ENCODE measurements at places on chromosomes 3 and 15. TPM values are rescaled to one million over a fixed set of nuclear protein-coding genes. Genes with fewer than 3 reads are reported as not detected.

DNA sequence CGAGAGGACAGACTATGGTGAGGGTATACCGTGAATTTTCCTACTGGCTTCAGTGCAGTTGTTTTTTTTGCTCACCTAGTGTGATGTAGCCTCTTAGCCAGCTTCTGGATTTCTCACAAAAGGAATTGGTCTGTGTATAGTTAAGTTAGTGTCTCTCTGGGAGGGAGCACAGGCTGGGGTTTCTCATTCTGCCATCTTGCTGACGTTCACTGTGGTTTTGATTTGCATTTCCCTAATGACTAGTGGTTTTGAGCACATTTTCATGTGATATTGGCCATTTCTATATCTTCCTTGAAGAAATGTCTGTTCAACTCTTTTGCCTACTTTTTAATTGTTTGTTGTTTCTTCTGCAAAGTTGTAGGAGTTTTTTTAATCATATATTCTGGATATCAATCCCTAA is 2.2 kb upstream of the CD86 start:
- no peaks in the 10 kb centered on the region for H3K36me3 ChIP-seq
- H3K4me3 ChIP-seq, result no peak overlapping the region
- H3K27me3 ChIP-seq, result no peaks in the 10 kb centered on the region
- no peak overlapping the region for H3K27ac ChIP-seq
- H3K4me1 ChIP-seq, result no peaks in the 10 kb centered on the region

The CAND2 gene
- 14.9 TPM for total RNA-seq

The ADIPOQ gene
- 0.04 TPM for total RNA-seq

- H3K36me3 ChIP-seq, result no peaks in the 10 kb centered on the region
- H3K27me3 ChIP-seq, result no peaks in the 10 kb centered on the region
- H3K27ac ChIP-seq, result no peak overlapping the region
- H3K4me1 ChIP-seq, result no peaks in the 10 kb centered on the region
Observed at GRCh38 chr3:190577225-190577624, 63.3 kb downstream of the IL1RAP start.

DNA sequence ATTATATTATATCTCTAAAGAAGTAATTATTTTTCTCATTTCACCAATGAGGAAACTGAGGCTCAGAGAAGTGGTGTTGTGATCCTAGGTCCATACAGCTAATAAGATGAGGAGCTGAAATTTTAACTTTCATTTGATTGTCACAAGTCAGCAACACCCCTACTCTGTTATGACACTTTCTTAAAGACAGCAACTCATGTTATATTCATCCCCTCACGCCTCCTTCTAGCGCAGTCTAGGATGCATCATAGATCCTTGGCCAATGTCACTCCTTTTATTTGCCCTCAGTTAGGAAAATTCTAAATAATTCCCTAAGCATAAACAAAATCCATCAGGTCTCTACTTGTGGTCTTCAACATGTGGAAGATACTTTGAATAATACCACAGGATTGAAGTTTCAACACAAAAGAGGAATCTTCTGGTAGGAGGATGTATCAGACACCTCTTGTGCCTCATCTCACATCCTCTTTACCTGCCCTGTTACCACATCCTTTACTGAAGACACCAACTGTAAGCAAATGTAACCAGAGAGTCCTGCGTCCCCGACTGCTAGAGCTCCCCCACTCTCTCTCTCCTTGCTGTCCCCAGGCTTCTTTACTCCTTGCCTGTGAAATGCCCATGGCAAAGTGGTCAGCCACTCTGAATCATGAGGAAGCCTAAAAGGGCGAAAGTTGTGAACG is 53.7 kb downstream of the TRIM42 start:
- no peak overlapping the region for H3K4me3 ChIP-seq
- no peaks in the 10 kb centered on the region for H3K36me3 ChIP-seq
- H3K27me3 ChIP-seq, result peaks cover 12% of the 10 kb centered on the region
- DNase-seq, result no peak

GRCh38 chr3:157631478-157631877 is 128.3 kb upstream of the VEPH1 start:
- H3K4me1 ChIP-seq, result no peaks in the 10 kb centered on the region
- H3K36me3 ChIP-seq, result no peaks in the 10 kb centered on the region
- no peak overlapping the region for H3K27ac ChIP-seq
- H3K4me3 ChIP-seq, result no peak overlapping the region
- no peak for DNase-seq
- 0 out of 2 replicates have a peak, but pooled peaks cover 4% of the 10 kb centered on the region for H3K27me3 ChIP-seq

DNA sequence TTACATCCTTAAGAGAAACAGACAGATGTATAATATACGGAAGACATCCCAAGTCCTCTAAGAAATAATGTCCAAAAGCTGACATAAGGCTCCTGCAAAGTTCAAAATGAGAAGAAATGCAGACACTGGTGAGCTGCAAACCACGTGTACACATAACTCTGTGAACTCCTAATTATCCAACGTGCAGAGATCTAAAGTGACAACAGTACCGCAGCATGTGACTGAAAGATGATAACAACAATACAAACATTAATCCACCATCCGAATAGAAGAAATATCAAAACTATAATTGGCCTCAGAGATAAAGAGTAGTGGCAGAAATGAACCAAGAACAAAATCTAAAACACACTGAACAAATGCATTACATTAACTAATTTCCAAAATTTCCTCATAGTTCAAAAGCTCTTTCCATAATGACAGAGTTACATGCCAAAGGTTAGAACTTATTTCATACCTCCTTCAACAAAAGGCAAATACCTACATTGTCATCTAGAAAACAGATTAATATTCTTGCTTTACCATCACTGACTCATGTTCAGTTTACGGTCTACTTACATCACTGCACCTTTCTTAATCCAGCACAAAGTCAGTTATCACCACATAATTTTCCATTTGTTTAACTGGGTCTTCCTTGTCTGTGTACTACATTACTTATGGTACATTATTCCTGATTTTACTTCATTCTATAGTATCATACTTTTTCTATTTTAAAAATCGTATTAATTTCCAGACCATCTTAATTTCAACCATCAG is 2.2 kb downstream of the PDCD10 start:
- no peak for DNase-seq
- H3K4me1 ChIP-seq, result no peaks in the 10 kb centered on the region
- H3K27ac ChIP-seq, result peak overlapping the region; percentile 96
- H3K27me3 ChIP-seq, result no peaks in the 10 kb centered on the region
- H3K4me3 ChIP-seq, result peak overlapping the region; percentile 77

The CCR8 gene
- not detected for total RNA-seq

DNA sequence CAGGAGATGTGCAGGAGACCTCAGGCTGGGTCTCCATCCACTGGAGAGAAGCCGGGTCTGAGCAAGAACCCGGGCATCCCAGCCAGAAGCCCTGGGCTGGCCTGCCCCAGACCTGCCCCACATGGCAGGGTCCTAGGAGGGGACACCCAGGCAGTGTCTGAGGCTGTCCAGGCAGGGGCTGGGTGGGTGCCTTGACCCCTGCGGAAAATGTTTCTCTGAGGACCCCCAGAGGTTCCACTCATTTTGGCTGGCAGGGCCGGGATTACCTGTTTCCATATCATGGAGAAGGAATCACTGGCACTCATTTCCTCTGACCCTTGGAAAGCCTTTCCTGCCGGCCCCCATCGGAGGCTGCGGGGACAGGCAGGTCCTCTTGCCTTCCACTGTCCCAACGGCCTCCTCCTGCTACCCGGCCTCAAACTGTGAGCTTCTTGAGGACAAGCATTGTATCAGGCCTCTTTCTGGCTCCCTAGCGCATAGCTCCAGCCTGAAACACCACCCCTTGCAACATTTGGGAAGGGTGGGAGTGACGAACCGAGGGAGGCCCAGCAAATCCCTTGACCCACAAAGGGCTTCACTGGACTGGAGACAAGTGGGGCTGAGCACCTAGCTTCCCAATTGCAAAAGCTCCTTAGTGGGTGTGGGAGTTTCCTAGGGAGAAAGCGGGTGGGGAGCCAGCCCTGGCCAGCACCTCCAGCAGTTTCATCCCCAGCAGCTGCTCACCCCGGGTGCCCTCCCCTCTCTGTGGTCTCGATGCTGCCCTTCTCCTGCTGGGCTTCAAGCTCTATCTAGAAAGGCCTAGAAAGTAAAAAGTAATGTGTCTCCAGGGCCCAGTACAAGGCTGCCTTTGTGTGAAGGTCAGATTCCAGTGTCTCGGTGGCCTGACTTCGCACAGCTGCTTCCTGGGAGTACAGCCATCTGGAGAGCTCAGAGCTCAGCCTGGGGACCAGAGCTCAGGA is 29.7 kb downstream of the ACSBG1 start:
- H3K27ac ChIP-seq, result no peak overlapping the region
- peaks cover 20% of the 10 kb centered on the region for H3K27me3 ChIP-seq
- H3K4me3 ChIP-seq, result no peak overlapping the region
- no peak for DNase-seq
- peaks cover 16% of the 10 kb centered on the region for H3K4me1 ChIP-seq

DNA sequence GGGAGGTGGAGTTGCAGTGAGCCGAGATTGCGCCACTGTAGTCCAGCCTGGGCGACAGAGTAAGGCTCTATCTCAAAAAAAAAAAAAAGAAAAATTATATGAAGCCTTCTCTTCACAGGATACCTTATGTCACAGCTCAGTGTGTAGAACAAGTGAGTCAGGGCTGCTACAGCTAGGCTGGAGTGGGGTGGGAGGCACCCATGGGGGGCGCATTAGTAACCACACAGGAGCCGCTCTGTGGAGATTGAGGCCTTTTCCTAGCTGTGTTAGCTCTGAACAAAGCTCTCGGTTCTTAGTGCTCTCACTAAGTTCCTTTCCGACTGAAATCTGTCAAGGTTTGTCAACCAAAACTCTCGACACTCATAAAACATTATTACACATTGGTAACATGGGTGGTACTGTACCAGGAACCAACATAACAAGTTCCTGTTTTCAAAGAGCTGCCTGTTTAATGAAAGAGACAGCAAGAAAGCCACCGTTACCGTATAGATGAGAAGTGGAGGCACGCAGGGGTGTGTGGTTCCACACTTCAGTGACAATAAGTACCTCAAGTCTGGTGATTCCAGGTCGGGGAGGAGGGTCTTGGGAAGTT is 4.5 kb downstream of the LRRC31 start:
- H3K4me1 ChIP-seq, result no peaks in the 10 kb centered on the region
- DNase-seq, result no peak
- H3K36me3 ChIP-seq, result no peaks in the 10 kb centered on the region
- no peaks in the 10 kb centered on the region for H3K27me3 ChIP-seq
- no peak overlapping the region for H3K4me3 ChIP-seq

DNA sequence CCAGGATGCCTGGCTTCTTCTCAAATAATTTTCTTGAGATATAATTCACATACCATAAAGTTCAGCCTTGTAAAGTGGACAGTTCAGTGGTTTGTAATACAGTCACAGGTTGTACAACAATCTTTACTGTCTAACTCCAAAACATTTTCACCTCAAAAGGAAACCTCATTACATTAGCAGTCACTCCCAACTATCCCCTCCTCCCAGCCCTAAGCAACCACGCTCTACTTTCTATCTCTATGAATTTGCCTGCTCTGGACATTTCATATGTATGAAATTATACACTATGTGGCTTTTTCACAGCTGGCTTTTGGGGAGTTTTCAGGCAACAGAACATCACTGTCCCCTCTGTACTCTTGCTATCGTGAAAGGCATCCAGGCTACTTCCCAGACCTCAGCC is 17.5 kb downstream of the TGM5 start:
- no peak overlapping the region for H3K27ac ChIP-seq
- no peak overlapping the region for H3K4me3 ChIP-seq
- no peaks in the 10 kb centered on the region for H3K36me3 ChIP-seq
- no peak for DNase-seq

- no peak overlapping the region for H3K27ac ChIP-seq
- H3K4me3 ChIP-seq, result no peak overlapping the region
- peak; percentile 58 for DNase-seq
- no peaks in the 10 kb centered on the region for H3K27me3 ChIP-seq
Observed at GRCh38 chr3:143433787-143434378, 314.3 kb downstream of the CHST2 start.

DNA sequence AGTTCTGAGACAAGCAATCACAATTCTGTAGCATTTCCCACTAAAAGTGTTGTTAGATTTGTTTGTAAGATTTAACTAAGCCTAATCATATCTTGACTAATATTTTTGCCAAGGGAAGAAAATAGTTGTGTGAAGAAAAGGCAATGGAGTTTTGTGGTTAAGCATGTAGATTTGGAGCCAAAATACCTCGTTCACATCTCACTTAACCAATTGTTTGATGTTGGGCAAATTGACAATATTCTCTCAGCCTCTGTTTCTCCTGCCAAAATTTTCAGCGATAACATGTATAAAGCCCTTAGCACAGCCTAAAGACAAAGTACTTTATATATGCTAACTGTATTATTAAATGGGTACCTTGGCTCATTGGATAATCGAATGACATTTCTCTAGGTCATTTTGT is 20.5 kb upstream of the CDIN1 start:
- no peak for DNase-seq
- no peak overlapping the region for H3K4me3 ChIP-seq
- peaks cover 3% of the 10 kb centered on the region for H3K27me3 ChIP-seq
- no peak overlapping the region for H3K27ac ChIP-seq
- no peaks in the 10 kb centered on the region for H3K36me3 ChIP-seq
- H3K4me1 ChIP-seq, result no peaks in the 10 kb centered on the region

DNA sequence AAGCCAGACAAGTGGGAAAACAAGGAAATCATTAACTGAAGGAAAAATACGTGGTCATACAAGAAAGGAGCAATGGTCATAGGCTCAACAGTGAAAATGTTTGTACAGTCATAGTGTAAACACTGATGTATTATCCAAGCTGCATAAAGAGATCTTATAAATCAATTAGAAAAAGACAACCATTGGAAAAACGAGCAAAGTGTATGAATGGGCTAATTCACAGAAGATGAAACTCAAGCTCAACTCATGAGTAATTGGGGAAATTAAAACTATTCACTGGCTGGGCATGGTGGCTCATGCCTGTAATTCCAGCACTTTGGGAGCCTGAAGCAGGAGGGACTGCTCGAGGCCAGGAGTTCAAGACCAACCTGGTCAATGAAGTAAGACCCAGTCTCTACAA is 6.4 kb upstream of the IGF2BP2 start:
- peaks cover 22% of the 10 kb centered on the region for H3K36me3 ChIP-seq
- no peaks in the 10 kb centered on the region for H3K27me3 ChIP-seq
- no peak overlapping the region for H3K27ac ChIP-seq
- DNase-seq, result no peak
- H3K4me1 ChIP-seq, result peaks cover 3% of the 10 kb centered on the region
- H3K4me3 ChIP-seq, result no peak overlapping the region

DNA sequence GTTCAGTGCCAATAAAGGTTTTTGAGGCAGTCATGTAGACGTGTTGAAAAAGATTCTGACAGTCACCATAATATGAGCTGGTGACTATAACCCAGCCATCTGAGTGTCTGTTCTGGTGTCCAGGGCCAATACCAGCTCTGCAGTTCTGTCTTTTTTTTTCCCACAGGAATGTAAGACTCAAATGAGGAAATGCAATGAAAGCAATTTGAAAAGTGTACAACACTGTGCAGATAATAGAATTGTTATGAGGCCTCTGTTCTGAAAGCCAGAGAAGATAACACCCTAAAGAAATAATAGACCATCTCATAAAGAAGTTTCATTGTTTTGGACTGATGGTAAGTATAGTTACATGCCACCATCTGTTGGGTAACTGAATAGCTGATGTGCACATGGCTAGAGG is 57.1 kb downstream of the CLDN1 start:
- H3K36me3 ChIP-seq, result no peaks in the 10 kb centered on the region
- no peaks in the 10 kb centered on the region for H3K27me3 ChIP-seq
- H3K27ac ChIP-seq, result no peak overlapping the region
- no peaks in the 10 kb centered on the region for H3K4me1 ChIP-seq

All from K562 (cell line).